ENCODE measurements at places on chromosomes 5 and 9.

DNA sequence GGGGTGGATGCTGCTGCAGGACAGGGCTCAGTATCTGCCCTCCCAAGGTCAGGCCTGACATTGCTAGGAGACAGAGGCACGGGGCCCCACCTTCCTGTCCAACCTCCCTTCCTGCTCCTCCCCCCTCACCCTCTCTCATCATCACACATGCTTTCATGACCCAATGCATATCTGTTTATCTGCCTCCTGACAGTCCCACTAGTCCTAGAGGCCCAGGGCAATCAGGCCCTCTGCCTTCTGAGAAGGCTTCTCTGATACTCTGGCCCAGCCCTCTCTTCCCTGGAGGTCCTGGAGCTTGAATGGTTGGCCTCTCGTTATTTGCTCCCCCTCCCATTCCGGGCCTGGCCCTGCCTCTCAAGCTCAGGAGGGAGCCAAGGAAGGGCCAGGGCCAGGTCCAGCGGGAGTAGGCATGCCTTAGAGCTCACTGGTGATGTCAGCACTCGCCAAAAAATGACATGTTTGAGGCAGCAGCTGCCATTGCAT is 90.6 kb upstream of the SAP30L start:
- DNase-seq: no peak

DNA sequence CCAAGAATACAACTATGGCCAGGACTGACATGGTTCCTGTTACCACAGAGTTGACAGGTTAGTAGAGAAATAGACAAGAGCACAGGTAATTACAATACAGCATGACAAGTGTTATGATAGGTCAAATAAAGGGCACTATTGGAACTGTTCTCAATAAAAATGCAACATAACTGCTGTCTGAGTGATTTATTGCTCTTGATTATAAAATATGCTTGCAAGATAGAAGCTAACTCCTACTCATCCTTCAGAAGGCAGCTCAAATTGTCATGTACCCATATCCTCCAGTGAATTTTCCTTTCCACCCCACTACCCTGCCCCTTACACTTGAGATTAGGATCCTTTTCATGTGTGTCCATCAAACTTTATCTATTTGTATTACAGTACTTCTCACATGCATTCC is 35.1 kb upstream of the ATG10 start:
- no peak for DNase-seq

- no peak for DNase-seq
Observed at GRCh38 chr5:45081082-45081481, 272.3 kb downstream of the MRPS30 start.

DNA sequence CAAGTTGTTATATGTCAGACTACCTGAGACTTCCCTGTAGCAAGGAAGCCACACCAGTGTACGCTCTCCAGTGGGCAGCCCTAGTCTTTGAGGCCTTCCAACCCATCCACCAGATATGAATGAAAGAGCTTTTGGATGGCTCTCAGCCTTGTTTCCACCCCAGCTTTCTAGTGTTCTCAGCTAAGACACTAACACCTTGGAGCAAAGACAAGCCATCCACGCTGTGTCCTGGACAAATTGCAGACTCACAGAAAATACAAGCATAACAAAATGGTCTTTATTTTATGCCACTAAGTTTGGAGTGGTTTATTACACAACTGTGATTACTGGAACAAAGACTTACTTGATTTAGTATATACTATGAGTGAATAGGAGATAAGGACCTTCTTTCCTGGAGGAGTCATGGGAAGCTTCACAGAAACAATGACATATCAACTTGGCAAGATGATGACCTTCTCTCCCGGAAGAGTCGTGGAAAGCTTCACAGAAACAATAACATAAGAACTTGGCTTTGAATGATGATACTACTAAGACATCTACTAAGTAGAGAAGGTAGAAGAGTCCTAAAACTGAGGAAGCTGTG is 134.0 kb upstream of the VCAN start:
- DNase-seq: no peak

DNA sequence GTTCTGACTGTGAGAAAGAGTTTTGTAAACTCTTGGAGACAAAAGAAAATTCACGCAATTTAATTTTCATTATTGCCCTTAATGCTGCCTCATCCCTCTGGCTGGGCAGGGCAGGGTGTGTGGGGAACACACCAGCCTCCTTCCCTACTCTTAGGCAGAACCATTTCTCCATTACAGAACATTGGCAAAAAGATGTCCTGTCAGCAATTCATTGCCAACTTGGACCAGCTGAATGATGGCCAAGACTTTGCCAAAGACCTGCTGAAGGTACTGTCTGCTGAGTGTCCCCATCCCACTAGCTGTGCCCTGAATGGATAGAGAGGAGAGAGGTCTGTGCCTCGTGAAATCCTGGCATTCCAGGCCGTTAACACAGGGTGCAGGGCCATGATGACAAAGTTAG is 37.9 kb downstream of the PSD2 start:
- no peak for DNase-seq

Data from left renal cortex interstitium (tissue), 4 donors.